ENCODE measurements at places on chromosomes 5 and 9.
A peak's percentile ranks its signal among the peaks of the same experiment; 100 is the strongest.

DNA sequence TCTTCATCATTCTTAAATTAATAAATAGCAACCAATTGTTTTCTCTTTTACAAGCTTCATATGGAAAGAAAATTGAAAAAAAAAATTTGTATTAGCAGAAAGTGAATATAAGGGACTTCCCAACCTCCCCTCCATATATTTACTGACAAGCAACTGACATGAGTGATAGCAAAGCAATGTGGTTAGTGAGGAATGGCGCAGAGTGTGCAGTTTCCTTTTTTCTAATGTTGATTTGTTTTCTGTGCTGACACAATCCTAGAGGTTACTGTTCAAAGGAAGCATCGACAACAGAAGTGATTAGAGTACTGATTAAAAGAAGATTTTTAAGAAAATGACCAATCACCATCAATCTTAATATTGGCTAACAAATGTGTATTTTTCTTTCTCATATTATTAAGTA lies 1.7 kb upstream of the PTGER4 start:
- H3K4me3 ChIP-seq = peak overlapping the region; percentile 83
- peak overlapping the region; percentile 90 for H3K27ac ChIP-seq
- peaks cover 8% of the 10 kb centered on the region for H3K36me3 ChIP-seq
- DNase-seq = no peak
- peaks cover 51% of the 10 kb centered on the region for H3K4me1 ChIP-seq

- H3K27me3 ChIP-seq = no peaks in the 10 kb centered on the region
- peaks cover 18% of the 10 kb centered on the region for H3K4me1 ChIP-seq
- H3K27ac ChIP-seq = peak within 1 kb of the TSS; percentile 71
- peak; percentile 54 for DNase-seq
Measured at GRCh38 chr9:125747053-125747764, at the start of gene PBX3. TSS of gene PBX3 (plus strand) at chr9:125747373.

DNA sequence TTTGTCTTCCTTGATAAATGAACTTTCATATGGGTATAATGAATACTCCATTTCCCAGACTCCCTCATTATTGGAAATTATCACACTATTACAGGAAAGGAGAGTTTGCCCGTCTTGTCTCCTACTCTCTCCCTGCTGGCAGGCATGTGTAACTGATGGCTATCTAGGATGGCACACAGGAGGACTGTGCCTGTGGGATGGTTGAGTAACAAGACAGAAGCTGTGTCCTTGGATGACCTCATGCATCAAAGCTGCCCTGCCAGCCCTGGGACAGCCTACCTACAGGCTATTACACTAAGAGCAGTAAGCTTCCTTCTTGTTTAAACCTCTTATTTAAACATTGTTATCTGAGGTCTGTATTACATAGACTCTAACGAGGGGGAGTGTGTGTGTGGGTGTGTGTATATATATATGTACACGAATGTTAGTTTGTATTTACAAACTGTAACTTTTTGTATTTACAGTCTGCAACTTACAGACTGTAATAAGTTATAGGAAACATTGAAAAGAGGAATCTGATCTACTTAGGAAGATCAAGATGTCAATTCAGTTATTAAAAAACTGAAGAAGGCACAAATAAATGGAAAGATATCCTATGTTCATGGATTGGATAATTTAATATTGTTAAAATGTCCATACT lies 247.6 kb upstream of the ACO1 start:
- no peaks in the 10 kb centered on the region for H3K36me3 ChIP-seq
- H3K27ac ChIP-seq = no peak overlapping the region
- no peaks in the 10 kb centered on the region for H3K27me3 ChIP-seq
- H3K4me1 ChIP-seq = no peaks in the 10 kb centered on the region

DNA sequence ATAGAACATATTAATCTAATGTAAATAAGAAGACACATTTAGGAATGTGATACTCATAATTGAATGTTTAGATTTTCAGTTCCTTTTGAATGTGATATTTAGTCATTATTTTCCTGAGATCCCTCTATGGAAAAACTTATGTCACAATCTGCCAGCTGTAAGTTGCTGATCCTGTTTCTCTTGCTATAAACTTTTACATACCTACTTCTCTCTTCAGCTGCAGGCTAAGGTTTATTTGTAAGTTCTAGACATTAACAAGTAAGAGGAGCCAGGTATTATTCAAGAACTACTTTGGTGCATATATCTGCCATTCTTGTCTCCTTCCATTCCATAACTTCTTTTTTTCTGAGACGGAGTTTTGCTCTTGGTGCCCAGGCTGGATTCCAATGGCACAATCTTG lies 462.4 kb downstream of the PRR16 start:
- no peak overlapping the region for H3K4me3 ChIP-seq
- no peaks in the 10 kb centered on the region for H3K36me3 ChIP-seq
- no peak overlapping the region for H3K27ac ChIP-seq
- H3K27me3 ChIP-seq = no peaks in the 10 kb centered on the region
- H3K4me1 ChIP-seq = no peaks in the 10 kb centered on the region

- DNase-seq = no peak
- H3K4me3 ChIP-seq = no peak overlapping the region
- peaks cover 21% of the 10 kb centered on the region for H3K4me1 ChIP-seq
- H3K27ac ChIP-seq = no peak overlapping the region
Measured at GRCh38 chr5:134736173-134736812, 2.1 kb upstream of the CAMLG start.
